T-cell (primary cell): ENCODE measurements at places on chromosomes 11 and 22. TPM values are rescaled to one million over a fixed set of nuclear protein-coding genes. Genes with fewer than 3 reads are reported as not detected.
A peak's percentile ranks its signal among the peaks of the same experiment; 100 is the strongest.

- no peak for DNase-seq
- peaks cover 61% of the 10 kb centered on the region for H3K27me3 ChIP-seq
- no peaks in the 10 kb centered on the region for H3K36me3 ChIP-seq
- no peak overlapping the region for H3K27ac ChIP-seq
- no peak overlapping the region for H3K4me3 ChIP-seq
These were observed 25.0 kb upstream of the GAL start for GRCh38 chr11:68659158-68659921.

- no peaks in the 10 kb centered on the region for H3K36me3 ChIP-seq
- H3K27me3 ChIP-seq, result no peaks in the 10 kb centered on the region
- H3K4me1 ChIP-seq, result peaks cover 19% of the 10 kb centered on the region
- DNase-seq, result no peak
- H3K27ac ChIP-seq, result peak overlapping the region; percentile 53
These were observed 708 bp downstream of the MAML2 start for GRCh38 chr11:96342014-96342960.

The CALCA gene
- not detected for total RNA-seq

DNA sequence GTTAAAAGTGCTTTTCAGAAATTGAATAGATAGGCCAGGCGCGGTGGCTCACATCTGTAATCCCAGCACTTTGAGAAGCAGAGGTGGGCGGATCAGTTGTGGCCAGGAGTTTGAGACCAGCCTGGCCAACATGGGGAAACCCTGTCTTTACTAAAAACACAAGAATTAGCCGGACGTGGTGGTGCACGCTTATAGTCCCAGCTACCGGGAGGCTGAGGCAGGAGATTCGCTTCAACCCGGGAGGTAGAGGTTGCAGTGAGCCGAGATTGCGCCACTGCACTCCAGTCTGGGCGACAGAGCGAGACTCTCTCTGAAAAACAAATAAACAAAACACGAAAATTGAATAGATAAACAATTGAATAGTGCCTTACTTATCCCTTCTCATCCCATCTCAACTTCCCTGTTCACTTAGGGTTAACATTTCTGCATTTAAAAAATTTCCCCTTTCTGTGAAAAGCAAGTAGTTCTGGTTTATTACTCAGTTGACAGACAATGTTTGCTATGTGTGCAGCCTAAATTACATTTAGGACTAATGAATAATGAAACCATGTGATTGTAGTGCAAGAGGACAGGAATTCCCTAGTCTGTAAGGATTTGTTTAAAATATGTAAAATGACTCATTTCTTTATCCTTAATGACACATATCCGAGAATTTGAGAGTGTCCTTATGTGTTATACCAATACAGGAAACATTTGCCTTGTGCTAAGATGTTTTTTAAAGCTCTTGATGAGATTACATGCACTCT is 6.0 kb downstream of the RNF169 start:
- H3K36me3 ChIP-seq, result no peaks in the 10 kb centered on the region
- DNase-seq, result no peak
- peaks cover 11% of the 10 kb centered on the region for H3K4me1 ChIP-seq
- no peak overlapping the region for H3K27ac ChIP-seq
- no peaks in the 10 kb centered on the region for H3K27me3 ChIP-seq
- H3K4me3 ChIP-seq, result no peak overlapping the region

DNA sequence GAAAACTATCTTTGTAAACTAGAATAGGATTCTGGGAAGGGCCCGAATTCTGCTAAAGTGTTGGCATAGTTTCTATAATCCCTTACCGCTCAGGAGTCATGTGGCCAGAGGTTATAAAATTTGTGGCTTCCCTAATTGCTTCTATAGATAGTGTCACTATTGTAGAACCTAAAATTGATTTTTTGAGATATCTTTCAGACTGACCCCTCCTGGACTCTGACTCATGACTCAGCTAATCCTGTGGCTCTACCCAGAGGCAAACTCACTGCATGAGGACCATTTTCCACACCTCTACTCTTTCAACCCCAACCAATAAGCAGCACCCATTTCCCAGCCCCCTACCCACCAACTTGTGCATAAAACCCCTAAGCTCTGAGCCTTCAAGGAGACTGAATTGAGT is 61.8 kb upstream of the PRSS23 start:
- H3K4me3 ChIP-seq, result no peak overlapping the region
- no peak overlapping the region for H3K27ac ChIP-seq
- DNase-seq, result no peak
- no peaks in the 10 kb centered on the region for H3K4me1 ChIP-seq
- no peaks in the 10 kb centered on the region for H3K36me3 ChIP-seq

The SYT8 gene
- not detected for total RNA-seq

GRCh38 chr11:128802358-128802981 is 64.6 kb downstream of the KCNJ1 start:
- no peaks in the 10 kb centered on the region for H3K27me3 ChIP-seq
- H3K4me3 ChIP-seq, result no peak overlapping the region
- H3K27ac ChIP-seq, result no peak overlapping the region
- no peak for DNase-seq
- peaks cover 7% of the 10 kb centered on the region for H3K4me1 ChIP-seq

The POU2AF3 gene
- total RNA-seq, result not detected

The GPHA2 gene
- total RNA-seq, result 0.90 TPM

GRCh38 chr11:1501421-1502167 is 15.0 kb upstream of the MOB2 start:
- H3K36me3 ChIP-seq, result peaks cover 3% of the 10 kb centered on the region
- H3K27me3 ChIP-seq, result no peaks in the 10 kb centered on the region
- peaks cover 51% of the 10 kb centered on the region for H3K4me1 ChIP-seq
- DNase-seq, result no peak

DNA sequence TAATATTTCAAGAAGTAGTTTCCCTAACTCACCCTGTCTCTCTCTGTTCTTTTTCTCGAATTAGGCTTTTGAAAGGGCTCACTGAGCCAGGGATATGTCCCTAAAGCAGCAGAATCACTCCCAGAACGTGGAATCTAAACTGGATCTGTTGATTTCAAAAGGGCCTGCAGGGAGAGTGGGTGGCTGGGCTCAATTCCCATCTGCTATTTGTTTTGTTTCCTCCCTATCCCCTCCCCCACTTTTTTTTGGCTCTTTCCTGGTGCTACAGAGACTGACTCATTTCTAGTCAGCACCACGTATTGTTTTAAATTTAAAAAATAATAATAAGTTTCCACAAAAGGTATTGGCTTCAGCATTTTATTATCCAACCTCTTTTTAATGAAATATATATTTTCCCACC is 961.5 kb downstream of the FAM181B start:
- no peak overlapping the region for H3K27ac ChIP-seq
- H3K36me3 ChIP-seq, result no peaks in the 10 kb centered on the region
- H3K4me1 ChIP-seq, result no peaks in the 10 kb centered on the region

DNA sequence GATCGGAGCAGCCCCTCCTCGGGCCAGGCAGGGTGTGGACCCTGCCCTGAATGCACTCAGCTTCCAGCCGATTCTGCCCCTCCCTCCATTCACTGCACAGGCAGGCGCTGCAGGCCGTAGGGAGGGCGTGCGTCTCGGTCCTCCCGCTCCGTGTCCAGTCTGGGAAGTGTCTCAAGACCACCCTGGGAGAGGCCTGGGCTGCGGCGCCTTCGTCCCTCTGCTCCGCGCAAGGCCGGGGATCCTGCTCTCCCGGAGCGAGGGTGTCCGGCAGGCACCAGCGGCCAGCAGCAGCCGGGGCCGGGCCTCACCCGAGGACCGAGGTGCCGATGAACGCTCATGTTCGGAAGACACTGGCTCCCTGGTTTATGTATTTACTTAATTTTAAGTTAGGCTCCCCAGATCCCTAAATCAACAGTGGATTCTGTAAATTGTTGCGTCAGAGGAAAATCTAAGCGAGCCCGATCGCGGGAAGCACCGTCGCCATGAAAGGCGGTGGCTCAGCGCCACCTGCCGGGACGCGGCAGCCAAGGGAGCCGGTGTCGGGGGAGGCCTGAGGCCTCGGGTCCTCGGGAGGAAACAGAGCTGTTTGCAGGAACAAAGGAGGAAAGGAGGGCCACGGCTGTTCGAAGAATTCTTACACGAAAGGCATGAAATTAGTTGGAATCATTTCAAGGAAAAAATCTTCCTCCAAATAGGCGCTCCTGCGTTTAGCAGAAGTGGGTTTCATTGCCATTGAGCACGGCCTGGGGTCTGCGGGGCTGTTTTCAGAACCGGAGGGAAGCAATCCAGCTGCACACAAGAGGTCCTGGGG is 195.3 kb downstream of the BRD1 start:
- DNase-seq, result peak; percentile 21
- H3K27me3 ChIP-seq, result no peaks in the 10 kb centered on the region
- H3K4me3 ChIP-seq, result no peak overlapping the region
- no peaks in the 10 kb centered on the region for H3K4me1 ChIP-seq
- H3K27ac ChIP-seq, result no peak overlapping the region

GRCh38 chr11:120135838-120136237 is 2.1 kb downstream of the TRIM29 start:
- H3K4me3 ChIP-seq, result no peak overlapping the region
- no peaks in the 10 kb centered on the region for H3K4me1 ChIP-seq
- no peak overlapping the region for H3K27ac ChIP-seq
- no peaks in the 10 kb centered on the region for H3K27me3 ChIP-seq
- DNase-seq, result no peak

DNA sequence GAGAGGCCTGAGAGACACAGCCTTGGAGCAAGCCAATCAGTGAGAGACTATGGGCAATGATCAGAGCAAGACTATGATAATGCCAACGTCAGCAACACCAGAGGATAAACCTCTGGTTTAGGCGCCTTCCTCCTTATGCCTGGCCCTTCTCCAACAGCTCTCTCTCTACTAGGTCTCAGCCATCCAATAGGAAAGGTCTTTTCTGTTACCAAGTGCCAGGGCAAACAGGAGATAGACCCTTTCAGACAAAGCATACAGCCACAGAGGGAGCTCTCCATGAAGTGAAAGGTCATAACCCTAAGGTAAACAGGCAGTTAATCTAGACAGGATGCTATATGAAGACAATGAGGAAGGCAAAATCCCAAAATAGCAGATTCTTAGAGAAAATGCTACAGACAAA is 9.5 kb downstream of the STK33 start:
- no peak overlapping the region for H3K4me3 ChIP-seq
- DNase-seq, result no peak
- H3K36me3 ChIP-seq, result no peaks in the 10 kb centered on the region
- no peaks in the 10 kb centered on the region for H3K27me3 ChIP-seq
- no peak overlapping the region for H3K27ac ChIP-seq

GRCh38 chr11:20616920-20617319 is 17.5 kb downstream of the SLC6A5 start:
- DNase-seq, result no peak
- no peaks in the 10 kb centered on the region for H3K36me3 ChIP-seq
- no peaks in the 10 kb centered on the region for H3K4me1 ChIP-seq
- peaks cover 24% of the 10 kb centered on the region for H3K27me3 ChIP-seq

DNA sequence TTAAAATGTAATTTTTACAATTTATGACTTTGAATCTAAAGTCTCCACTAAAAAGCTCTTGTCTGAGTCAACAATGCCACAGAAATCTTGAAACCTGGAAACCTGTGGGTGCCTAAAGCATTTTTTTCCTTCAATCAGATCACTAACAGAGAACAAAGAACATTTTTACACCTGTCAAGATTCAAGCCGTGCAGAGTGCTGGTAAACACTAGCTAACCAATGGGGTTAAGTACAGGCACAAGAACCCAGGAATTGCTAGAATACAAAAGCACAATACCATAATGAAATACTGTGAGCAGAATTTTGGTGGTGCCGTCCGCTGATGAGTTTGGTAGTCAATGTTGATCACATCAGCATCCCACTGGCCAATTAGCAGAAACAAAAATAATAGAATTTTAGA is 380.3 kb upstream of the PITPNB start:
- H3K27me3 ChIP-seq, result no peaks in the 10 kb centered on the region
- H3K27ac ChIP-seq, result no peak overlapping the region
- no peaks in the 10 kb centered on the region for H3K36me3 ChIP-seq
- DNase-seq, result no peak
- H3K4me1 ChIP-seq, result no peaks in the 10 kb centered on the region
- H3K4me3 ChIP-seq, result no peak overlapping the region

The DNAJB13 gene
- 0.96 TPM for total RNA-seq

DNA sequence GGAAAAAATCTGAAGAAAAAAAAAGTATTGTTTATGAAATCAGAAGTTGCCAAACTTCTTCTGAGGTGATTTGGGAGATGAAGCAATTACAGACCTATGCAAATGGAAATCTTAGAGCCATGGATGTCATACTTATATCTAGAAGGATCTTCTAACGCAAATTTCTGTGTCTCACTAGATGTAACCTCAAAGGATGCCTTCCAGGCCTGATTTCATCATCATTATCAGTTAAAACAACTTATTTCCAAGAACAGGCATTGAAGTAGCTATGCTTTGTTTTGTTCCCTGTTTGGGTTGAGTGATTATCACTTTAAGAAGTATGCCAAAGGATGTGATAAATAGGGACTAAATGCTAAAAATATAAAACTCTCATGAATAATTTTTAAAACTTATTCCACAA is 43.9 kb upstream of the ANGPTL5 start:
- DNase-seq, result no peak
- H3K4me3 ChIP-seq, result no peak overlapping the region
- no peaks in the 10 kb centered on the region for H3K27me3 ChIP-seq
- peaks cover 4% of the 10 kb centered on the region for H3K36me3 ChIP-seq
- H3K4me1 ChIP-seq, result no peaks in the 10 kb centered on the region
- no peak overlapping the region for H3K27ac ChIP-seq

GRCh38 chr22:50032109-50032871 is 19.7 kb upstream of the IL17REL start:
- DNase-seq, result no peak
- no peaks in the 10 kb centered on the region for H3K4me1 ChIP-seq
- no peak overlapping the region for H3K4me3 ChIP-seq

The ROBO4 gene
- not detected for total RNA-seq

DNA sequence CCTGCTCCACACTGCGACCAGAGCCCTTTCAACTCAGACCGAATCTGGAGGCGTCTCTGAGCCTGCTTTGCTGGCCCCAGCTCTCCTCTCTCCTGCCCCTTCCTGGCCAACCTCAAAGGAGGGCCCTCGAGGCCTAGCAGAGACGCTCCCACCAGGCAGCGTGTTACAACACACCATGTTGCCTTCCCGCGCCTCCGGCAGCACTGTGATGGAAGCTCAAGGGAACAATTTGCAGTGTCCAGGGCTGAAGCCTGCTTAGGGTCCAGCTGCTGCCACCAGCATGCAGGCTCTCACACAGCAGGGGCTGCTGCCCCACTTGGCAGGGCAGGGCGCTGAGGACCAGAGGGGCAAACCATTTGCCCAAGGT is 18.4 kb downstream of the LINC01488 start:
- H3K4me1 ChIP-seq, result no peaks in the 10 kb centered on the region
- H3K36me3 ChIP-seq, result no peaks in the 10 kb centered on the region
- H3K27ac ChIP-seq, result no peak overlapping the region

The SHANK3 gene
- total RNA-seq, result 0.23 TPM

GRCh38 chr11:107827041-107827440 is 31.5 kb downstream of the SLC35F2 start:
- H3K27me3 ChIP-seq, result no peaks in the 10 kb centered on the region
- H3K36me3 ChIP-seq, result no peaks in the 10 kb centered on the region
- no peak overlapping the region for H3K27ac ChIP-seq

DNA sequence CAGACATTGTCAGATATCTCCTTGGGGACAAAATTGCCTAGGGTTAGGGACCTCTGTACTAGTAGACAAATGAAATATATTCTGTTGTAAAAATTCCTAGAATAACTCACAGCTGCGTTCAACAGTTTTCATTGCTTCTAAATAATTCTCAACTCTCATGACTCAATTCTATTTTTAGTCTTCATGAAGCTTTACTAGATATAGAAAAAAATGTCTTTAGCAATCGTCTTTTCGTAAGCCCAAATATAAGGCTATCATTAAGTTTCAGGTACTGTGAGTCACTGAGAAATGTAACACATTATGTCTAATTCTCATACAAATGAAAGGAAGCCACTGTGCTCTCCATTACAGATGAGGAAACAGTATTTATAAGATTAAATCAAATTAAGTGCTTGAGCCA is 6.4 kb downstream of the MMP12 start:
- H3K27me3 ChIP-seq, result no peaks in the 10 kb centered on the region
- H3K4me3 ChIP-seq, result no peak overlapping the region

The SEPTIN3 gene
- total RNA-seq, result 0.10 TPM
